ENCODE measurements at places on chromosomes 13 and 19.

- DNase-seq = no peak
Measured at GRCh38 chr13:59954601-59955000, 209.1 kb downstream of the DIAPH3 start.

- no peak for DNase-seq
Measured at GRCh38 chr19:39254531-39255345, 6.1 kb upstream of the IFNL4 start.

DNA sequence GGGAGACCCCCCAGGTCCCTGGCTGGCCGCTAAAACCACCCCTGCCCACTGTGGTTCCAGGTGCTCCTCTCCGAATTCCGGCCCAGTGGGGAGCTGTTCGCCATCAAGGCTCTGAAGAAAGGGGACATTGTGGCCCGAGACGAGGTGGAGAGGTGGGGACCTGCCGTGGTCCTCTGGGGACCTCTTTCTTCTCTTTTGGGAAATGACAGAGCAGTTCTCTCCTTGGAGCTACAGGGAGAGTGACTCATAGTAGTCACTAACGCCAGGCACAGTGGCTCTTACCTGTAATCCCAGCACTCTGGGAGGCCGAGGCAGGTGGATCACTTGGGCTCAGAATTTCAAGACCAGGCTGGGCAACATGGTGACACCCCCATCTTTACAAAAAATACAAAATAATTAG is 7.3 kb downstream of the PTGER1 start:
- no peak for DNase-seq

DNA sequence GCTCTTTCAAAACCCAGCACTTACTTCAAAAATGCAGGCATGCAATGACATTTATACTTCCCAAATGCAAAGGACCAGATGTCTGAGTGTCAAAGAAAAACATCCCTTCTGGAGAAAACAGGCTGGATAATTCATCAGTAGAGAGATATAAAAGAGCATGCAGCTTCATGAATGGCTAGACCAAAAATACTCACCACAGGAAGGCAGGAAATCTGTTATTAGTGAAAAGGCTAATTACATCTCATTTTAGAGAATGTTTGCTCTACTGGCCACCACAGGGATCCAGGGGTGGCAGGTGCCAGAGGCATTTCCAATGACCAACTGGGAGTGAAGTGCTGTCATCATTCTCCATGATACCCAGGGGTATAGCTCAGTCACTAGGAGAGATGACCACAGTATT is 106.5 kb downstream of the LHFPL6 start:
- DNase-seq = no peak

DNA sequence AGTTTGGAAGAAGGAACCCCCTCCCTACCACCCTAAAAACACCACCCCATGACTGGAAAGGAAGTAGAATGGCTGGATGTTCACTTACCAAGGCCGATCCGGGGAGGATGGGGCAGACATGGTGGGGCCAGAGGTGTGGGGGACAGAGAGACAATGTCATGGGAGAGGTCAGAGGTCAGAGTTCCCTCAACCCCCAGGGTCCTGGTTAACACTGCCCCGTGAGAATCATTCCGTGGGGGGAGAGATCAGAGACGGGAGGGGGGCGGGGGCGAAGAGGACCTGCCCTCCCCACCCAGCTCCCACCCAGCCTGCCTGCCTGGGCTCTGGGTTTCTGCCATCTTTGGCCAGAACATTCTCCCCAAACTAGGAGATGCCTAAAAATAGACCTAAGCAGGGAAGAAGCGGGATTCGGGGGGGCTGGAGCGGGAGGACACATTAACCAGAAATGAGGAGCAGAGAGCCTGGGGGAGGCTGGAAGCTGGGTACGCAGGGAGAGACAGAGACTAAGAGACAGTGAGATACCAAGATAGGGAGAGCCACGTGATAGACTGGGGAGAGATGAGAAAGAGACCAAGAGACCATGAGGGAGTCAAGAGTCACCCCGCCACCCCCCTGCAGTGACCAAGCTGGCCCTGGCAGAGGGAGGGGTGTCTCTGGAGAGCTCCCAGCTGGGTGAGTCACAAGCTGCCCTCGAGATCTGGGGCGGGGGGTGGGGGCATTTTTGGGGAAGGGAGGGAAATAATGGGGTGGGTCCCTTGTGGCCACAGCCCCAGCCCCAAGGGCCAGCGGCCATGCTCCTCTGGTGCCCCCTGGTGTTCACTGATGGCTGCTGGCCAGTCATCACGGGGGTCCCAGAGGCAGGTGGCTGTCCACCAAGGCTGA is 6.1 kb upstream of the KANK2 start:
- DNase-seq = peak; percentile 21

- no peak for DNase-seq
Measured at GRCh38 chr19:38725469-38726283, 18.6 kb downstream of the CAPN12 start.

DNA sequence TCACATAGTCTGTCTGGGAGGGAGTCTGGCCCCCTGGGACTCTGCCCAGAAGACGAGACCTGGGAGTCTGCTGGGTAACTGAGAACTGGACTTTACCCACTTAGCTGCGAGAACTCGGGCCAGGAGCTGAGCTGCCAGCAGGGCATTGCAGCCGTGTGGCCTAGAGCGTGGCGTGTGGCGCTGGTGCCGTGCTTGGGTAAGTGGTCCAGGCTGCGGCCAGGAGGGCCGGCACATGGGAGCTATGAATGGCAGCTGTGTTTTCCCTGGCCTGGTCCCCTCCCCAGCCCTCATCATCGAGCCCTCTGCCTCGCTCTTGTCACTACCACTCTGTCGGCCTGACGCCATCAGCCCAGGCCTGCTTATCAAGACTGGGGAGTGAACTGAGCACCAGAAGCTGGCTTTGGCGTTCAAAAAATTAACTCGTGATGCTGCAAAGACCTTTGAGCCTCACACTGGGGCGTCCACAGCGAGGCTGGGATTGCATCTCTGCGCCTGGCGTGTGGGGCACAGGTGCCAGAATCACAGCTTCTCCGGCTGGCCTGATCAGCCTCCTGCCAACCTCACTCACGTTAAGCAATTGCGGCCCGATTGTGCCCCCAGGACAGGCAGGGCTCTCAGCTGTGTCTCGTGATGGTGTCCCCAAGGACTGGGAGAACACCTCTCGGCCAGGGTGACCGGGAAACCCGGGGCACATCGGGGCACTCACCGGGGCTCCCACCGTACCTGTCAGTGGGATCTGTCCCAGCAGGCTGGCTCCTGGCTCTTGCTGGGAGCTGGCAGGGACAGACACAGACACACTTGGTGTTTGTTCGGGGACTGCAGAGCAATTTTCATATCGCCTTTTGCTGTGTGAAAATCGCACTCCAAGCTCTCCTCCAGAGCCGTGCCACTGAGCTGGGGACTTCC is 85.9 kb downstream of the KDM4B start:
- no peak for DNase-seq

GRCh38 chr13:76719955-76720354 is 166.2 kb downstream of the KCTD12 start:
- DNase-seq = no peak

DNA sequence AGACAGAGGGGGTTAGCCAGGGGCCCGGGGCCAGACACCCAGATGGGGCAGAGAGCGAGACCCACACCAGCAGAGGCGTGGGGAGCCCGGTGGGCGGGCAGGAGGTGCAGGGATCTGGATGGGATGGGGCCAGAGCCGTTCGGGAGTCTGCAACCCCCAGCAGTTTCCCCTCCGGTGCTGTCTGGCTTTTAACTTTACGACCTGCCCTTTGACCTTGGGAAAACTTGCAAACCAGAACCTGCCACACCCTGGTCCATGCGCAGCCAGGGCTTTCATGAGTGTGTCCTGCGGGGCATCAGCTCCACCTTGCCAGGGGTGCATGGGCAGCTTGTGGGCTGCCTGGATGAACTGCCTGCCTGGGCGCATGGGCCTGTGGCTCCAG is 9.8 kb downstream of the JOSD2 start:
- DNase-seq = no peak

GRCh38 chr13:22018076-22018835 is 347.4 kb downstream of the FGF9 start:
- DNase-seq = no peak

DNA sequence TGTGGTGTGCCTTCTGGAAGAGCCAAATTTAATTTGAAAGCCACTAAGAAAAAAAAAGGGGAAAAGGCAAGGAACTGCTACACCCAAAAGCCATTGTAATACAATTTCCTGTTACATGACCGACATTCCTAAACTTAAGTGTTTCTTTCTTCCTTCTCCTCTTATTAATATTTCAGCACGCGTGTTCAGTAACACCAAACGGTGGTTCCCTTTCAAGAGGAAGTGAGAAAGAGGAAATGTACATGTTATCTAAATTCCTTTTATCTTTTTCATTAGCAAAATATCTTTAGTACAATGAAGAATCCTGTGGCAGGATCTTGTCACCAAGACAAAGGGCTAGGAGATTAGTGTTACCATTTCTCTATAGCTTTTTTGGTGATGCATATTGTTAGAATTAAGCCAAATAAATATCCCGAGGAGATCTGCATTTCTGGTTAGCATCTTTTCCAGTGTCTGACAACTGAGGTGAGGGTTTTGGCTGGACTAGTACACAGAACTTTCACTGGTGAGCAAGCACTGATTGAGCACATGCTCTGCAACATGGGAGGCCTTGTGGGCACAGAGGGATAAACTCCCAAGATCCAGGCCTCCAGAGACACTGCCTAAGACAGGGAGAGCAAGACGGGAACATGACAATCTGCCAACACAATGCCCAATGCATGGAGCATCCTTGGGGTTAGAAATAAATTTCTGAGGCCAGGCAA is 22.1 kb downstream of the LATS2 start:
- DNase-seq = no peak

- DNase-seq = no peak
Measured at GRCh38 chr13:92265408-92265807, 867.0 kb downstream of the GPC5 start.

DNA sequence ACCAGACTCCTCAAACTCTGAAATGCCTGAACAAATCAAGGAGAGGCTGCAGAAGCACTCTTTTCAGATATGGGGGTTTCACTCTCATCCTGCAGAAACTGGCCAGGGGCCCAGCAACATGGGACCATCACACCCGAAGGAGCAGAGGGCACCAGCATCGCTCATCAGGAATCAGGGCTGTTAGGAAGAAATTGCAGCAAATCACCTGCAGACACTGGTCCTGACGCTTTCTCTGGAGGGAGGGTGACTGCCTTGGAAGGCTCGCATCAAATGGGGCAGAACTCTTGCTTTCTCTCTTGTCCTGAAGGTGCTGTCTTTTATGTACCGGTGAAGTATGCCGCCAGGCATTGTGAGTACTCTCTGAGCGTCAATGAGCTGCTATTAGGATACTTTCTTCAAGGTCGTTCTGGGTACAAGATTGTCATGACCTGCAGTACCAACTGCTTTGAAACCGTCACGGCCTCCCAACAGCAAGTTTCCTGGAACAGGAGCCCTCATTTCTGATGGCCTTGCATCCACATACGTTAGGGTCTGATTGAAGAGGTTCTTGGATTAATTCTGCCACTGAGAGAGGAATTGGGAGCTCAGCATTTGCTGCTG is 155.7 kb upstream of the SOX1 start:
- DNase-seq = no peak

- no peak for DNase-seq
Measured at GRCh38 chr19:14160017-14160703, 23.8 kb upstream of the ASF1B start.

Measured in immature natural killer cell (primary cell).